Neural progenitor cell (in vitro differentiated cells): ENCODE measurements at places on chromosomes 7 and 10. TPM values are rescaled to one million over a fixed set of nuclear protein-coding genes. Genes with fewer than 3 reads are reported as not detected.
A peak's percentile ranks its signal among the peaks of the same experiment; 100 is the strongest.

SFRP5 gene
- not detected in 2 replicates for total RNA-seq

SLC13A1 gene
- not detected in 2 replicates for total RNA-seq

AGAP3 gene
- 38.9 and 73.0 TPM in 2 replicates for total RNA-seq

CYP2C19 gene
- not detected in 2 replicates for total RNA-seq

PRF1 gene
- not detected in 2 replicates for total RNA-seq

SMKR1 gene
- total RNA-seq = 0.53 and 0.56 TPM in 2 replicates

NUTM2E gene
- total RNA-seq = 0.07 and 0.09 TPM in 2 replicates

DNA sequence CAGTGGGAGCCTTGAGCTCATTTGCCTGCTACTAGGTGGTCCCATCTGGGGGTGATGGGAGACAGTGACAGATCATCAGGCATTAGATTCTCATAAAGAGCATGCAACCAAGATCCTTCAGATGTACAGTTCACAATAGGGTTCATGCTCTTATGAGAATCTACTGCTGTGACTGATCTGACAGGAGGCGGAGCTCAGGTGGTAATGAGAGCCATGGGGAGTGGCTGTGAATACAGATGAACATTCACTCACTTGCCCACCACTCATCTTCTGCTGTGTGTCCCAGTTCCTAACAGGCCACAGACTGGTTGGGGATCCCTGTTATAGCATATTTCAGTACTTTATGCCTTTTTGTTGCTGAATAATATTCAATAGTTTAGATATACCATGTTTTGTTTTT is 6.6 kb upstream of the UBE2D1 start:
- DNase-seq = no peak

DNA sequence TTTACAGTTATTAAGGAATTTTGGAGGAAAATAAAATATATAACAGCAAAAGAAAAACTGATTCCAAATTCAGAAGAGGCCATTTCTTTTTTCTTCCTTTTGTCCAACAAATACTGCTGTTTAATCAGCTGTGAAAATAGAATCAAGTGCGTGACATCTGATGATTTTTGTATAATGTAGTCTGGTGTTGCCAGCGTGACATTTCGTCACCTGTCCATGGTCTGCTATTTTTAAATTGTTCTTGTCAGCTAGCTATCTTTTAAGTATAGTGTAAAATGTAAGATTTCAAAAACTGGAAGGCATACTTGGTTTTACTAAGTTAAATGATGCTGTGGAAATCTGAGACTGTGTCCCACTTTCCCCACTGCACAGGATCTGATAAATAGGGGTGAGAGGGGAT is 105.9 kb downstream of the CPEB3 start:
- DNase-seq = no peak

DNA sequence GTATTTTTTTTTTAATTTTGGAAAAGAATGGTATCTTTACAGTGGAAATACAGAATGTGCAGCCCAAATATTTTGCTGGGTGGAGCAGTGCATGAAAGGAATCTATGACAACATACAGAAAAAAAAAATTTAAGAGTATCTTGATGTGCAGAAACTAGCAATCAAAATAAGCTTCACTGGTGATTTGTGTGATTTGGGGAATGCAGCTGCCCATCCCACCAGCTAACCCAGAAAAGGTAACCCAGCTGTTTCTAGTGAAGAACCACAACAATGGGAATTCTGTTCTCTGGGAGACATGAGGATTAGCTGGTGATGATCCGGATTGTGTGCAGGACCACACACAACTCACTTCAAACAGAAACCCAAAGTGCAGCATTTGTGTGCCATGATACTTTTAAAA is 375.5 kb downstream of the SEMA3D start:
- DNase-seq = peak; percentile 76

- no peak for DNase-seq
Observed at GRCh38 chr10:14875941-14876340, 2.7 kb upstream of the SUV39H2 start.

DNA sequence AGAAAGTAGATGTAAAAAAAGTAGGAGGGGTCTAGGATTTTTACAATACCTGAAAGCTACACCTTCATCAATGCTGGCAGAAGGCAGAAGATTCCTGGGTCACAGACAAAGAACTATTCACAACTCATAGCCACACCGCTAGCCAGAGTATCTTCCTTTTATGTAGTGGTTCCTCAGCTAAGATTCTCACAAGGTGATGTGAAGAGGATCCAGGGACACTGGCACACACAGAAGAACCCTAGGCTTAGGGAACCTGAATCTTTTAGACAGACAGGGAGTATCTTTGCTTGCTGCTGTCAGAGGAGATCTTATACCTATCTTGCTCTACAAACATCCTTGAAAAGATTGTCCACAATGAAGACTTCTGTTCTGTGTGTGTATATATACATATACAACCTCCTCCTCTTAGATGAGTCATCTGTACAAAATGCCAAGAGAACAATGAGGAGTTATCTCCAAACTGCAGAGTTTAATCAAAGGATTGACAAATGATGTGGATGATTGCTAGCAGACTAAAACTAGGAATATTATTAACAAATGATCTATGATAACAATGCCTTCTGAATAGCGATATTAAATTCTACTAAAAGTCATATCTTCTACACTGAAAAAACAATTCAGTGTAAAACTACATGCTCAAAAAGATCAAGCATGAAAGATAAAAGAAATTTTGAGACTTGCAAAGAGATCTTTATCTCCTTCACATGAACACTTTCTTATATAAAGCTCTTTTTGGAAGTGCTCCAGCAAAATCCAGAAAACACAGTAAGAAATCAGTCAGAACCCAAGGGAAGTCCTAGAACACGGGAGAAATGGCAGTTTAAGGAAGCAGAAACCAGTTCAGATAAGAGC is 409.3 kb downstream of the PARD3 start:
- DNase-seq = no peak

- no peak for DNase-seq
Observed at GRCh38 chr7:37065779-37066271, 341.5 kb upstream of the AOAH start.

DNA sequence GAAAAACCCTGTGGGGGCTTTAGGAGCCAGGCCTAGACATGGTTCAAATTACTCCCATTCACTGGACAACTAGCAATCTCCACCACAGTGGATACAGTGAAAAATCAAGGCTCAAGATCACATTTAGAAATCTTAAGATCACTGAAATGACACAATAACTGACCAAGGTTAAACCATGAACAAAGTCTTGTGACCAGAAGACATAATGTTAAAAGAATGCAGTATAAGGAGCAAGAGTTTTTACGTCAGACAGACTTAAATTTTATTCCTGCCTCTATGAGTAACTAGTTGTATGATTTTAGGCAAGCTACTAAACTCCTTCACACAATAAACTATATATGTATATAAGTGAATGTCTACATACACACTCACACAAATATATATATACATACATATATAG is 68.5 kb downstream of the MICU1 start:
- no peak for DNase-seq

DNA sequence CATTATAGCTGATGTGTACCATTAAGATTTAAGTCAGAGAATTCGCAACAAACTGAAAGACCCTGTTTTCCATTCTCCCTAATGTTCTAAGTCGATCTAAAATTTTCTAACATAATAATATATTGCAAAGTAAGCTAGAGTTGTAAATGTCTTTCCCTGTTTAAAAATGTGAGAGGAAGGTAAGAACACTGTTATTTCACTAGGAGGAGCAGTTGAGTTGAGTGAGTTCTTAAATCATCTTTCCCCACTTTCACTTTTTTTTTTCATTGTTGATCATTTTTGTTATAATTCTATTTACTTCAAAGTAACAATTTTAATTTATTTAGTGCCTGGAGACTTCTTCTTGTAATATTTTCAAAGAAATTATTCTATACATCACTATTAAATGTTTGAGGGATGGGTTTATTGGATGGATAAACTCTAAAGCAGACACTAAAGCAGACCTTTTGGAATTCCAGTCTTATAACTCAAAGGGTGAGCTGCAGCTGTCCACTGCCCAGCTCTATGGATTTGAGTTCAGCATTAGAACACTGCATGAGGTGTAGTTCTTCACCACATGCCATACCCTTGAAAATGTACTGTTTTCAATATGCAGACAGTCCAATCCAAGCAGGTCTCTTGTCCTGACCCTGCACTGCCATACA is 181.3 kb upstream of the FZD1 start:
- no peak for DNase-seq

GRCh38 chr7:112873831-112874553 is 83.8 kb upstream of the TMEM168 start:
- DNase-seq = no peak

GRCh38 chr7:12655161-12655560 is 32.3 kb upstream of the ARL4A start:
- DNase-seq = no peak

GRCh38 chr7:105132835-105133234 is 118.8 kb downstream of the KMT2E start:
- no peak for DNase-seq

- no peak for DNase-seq
Observed at GRCh38 chr7:149063476-149063875, 27.0 kb downstream of the ZNF786 start.

- no peak for DNase-seq
Observed at GRCh38 chr7:39825401-39825980, 124.6 kb upstream of the CDK13 start.

GRCh38 chr7:1136841-1137516 is 23.0 kb downstream of the ZFAND2A start:
- DNase-seq = peak; percentile 29

DNA sequence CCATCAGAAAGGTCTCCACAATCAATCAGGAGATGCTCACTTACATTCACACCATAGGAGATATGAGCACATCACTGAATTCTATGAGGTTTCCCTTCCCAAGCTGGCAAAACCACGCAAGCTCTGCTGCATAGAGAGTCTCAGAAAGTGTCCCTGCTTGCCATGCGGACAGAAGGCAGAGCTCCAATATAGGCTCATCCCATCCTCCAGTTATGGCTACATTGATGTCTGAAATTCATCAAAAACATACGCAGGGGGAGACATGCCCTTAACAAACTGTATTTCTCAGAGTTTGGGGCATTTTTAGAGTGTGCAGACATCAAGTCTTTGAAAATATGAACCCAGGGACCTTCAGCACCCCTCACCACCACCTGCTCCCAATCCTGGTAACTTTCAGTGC is 2.9 kb downstream of the C10orf90 start:
- DNase-seq = no peak
